MCF 10A (cell line): ENCODE measurements at places on chromosomes 6 and 20. TPM values are rescaled to one million over a fixed set of nuclear protein-coding genes. Genes with fewer than 3 reads are reported as not detected.

DNA sequence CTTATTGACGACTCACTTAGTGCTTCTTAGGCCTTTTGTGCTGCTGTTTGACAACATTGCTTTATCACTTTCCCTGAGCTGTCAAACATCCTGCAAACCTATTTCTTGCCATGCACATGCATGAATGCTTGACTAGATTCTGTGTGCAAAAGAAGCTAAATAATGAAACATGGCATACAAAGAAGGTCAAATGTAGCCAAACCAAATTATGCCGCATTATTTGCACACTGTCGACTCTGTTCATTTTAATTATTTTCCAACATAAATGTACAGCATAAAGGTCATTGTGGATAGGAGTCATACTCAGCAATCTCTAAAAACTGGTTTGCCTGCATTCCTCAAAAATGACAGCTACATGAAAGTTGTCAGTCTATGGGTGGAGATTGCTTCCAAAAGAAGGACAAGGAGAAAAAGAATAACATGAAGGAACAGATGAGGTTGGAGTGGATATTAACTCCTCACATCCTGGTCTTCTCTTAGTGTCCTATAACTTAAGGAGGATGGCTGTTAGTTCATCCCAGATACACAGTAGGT is 123.1 kb upstream of the STXBP5 start:
- H3K27ac ChIP-seq: no peak overlapping the region
- DNase-seq: no peak
- H3K4me3 ChIP-seq: no peak overlapping the region
- H3K4me1 ChIP-seq: no peaks in the 10 kb centered on the region

DNA sequence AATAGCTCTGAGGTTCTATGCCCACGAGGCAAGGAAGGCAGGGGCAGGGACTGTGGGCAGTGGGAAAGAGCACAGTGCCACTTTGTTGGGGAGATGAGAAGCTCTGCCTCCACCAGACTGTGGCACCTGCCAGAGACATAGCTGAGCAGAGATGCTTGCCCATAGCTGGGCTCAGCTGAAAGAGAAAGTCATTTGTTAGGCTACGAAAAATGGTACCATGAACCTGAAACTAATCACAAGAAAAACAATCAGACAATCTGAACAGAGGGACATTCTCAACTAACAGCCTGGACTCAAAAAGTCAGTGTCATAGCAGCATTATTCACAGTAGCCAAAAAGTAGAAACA is 32.9 kb upstream of the TCP11 start:
- no peaks in the 10 kb centered on the region for H3K36me3 ChIP-seq
- no peaks in the 10 kb centered on the region for H3K27me3 ChIP-seq
- H3K27ac ChIP-seq: peak overlapping the region; percentile 47
- no peak for DNase-seq
- peaks cover 15% of the 10 kb centered on the region for H3K4me1 ChIP-seq

DNA sequence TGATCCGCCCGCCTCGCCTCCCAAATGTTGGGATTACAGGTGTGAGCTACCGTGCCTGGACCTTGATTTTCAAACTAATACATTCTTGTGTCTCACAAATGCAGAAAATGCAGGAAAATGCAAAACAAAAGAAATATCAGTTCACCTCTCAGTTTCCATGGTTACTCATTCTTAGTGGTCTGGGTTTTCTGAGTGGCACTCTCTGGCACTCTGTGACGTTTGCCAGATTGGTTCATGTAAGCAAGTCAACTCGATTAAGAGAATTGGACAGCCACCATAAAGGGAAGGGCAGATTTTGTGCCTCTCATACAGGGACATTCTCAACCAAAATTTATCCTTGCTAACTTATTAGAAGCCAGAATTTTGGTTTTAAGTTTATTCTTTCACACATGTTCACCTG is 8.6 kb downstream of the CMTR1 start:
- no peaks in the 10 kb centered on the region for H3K4me1 ChIP-seq
- H3K27ac ChIP-seq: no peak overlapping the region
- H3K36me3 ChIP-seq: peaks cover 53% of the 10 kb centered on the region

- H3K27me3 ChIP-seq: no peaks in the 10 kb centered on the region
- H3K4me1 ChIP-seq: peaks cover 6% of the 10 kb centered on the region
- peaks cover 58% of the 10 kb centered on the region for H3K36me3 ChIP-seq
Observed at GRCh38 chr6:117346142-117346930, 79.4 kb downstream of the ROS1 start.

GRCh38 chr6:88449770-88450169 is 283.6 kb upstream of the CNR1 start:
- H3K36me3 ChIP-seq: no peaks in the 10 kb centered on the region
- no peak overlapping the region for H3K4me3 ChIP-seq
- peak; percentile 51 for DNase-seq
- peaks cover 8% of the 10 kb centered on the region for H3K4me1 ChIP-seq

BPIFB2 gene
- total RNA-seq: not detected in 2 replicates

GSTA4 gene
- total RNA-seq: 5.3 and 5.9 TPM in 2 replicates

GABRR2 gene
- not detected in 2 replicates for total RNA-seq
